Upper lobe of right lung (tissue), 1 donor: ENCODE measurements at places on chromosomes 7 and 10. TPM values are rescaled to one million over a fixed set of nuclear protein-coding genes. Genes with fewer than 3 reads are reported as not detected.

- no peaks in the 10 kb centered on the region for H3K36me3 ChIP-seq
- no peak overlapping the region for H3K4me3 ChIP-seq
- H3K27me3 ChIP-seq = no peaks in the 10 kb centered on the region
- no peaks in the 10 kb centered on the region for H3K4me1 ChIP-seq
- no peak overlapping the region for H3K27ac ChIP-seq
These were observed 87.9 kb upstream of the GTF2I start for GRCh38 chr7:74569501-74570075.

DNA sequence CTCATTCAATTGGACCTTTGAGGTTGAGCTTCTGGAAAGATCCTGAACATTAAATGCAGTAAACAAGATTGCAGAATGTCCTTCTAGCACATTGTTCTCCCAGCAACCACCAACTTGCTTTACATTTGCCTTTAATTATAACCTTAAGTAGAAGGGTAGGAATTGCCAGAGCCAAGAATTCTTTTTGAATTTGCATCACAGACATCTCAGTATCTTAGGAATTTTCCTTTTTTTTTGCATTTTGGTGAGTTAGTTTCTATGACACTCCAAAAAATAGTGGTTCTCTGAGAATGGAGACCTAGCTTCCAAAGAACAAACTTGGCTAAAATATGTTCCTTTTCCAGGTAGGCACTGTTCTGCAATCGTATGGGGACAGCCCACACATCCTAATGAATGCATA, 456.0 kb downstream of the GATA3 start:
- no peaks in the 10 kb centered on the region for H3K36me3 ChIP-seq
- H3K4me1 ChIP-seq = no peaks in the 10 kb centered on the region
- H3K4me3 ChIP-seq = no peak overlapping the region
- no peak for DNase-seq
- H3K27me3 ChIP-seq = peaks cover 13% of the 10 kb centered on the region
- H3K27ac ChIP-seq = no peak overlapping the region

Gene SHTN1
- total RNA-seq = 40.4 TPM

DNA sequence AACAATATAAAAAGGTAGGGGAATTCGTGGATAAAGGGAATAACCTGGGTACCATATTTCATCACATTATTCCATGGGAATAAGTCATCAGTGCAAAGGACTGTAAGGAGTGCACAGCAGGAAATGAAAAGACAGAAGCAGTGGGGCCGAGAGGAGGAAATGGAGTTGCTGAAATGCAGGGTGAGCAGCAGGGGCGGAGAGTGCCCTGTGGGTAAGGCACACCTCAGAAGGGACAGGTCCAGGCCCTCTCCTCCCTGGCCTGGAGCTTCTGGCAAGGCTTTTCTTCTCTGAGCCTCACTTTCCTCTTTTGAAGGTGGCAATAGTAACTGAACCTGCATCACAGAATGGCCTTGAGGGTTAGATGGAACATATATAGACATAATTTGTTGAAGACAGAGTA, 26.2 kb downstream of the IKZF1 start:
- H3K27me3 ChIP-seq = peaks cover 3% of the 10 kb centered on the region
- H3K4me3 ChIP-seq = no peak overlapping the region
- H3K36me3 ChIP-seq = peaks cover 7% of the 10 kb centered on the region
- H3K27ac ChIP-seq = peak overlapping the region; percentile 11

DNA sequence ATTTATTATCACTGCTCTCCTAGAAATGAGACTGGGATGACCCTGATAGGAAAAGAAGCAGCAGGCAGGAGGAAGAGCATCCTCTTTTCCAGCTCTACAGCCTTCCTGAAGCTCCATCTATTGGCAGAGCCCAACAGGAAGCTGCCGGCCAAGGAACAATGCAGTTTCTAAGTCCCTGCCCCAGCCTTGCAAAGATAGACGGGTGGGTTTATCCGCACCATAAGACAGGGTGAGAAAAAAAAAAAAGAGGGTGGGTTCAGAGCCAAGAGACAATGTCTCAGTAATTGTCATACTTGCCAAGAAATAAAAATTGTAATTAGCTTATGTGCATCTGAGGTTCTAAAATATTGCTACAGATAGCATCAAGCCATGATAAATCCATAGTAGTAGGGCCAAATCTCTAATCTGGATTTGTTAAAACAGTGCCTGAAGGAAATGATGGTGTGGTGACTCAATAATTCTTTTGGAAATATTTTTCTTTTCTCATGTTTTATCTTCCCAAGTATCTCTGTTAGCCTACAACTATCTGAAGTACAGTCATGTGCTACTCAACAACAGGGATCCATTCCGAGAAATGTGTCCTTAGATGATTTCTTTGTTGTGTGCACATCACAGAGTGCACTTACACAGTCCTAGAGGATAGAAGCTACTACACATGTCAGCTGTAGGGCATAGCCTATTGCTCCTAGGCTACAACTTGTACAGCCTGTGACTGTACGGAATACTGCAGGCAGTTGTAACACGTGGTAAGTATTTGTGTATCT, 242.9 kb upstream of the CXCL12 start:
- DNase-seq = no peak
- H3K27ac ChIP-seq = no peak overlapping the region
- no peaks in the 10 kb centered on the region for H3K27me3 ChIP-seq
- no peaks in the 10 kb centered on the region for H3K36me3 ChIP-seq
- no peaks in the 10 kb centered on the region for H3K4me1 ChIP-seq
- no peak overlapping the region for H3K4me3 ChIP-seq

DNA sequence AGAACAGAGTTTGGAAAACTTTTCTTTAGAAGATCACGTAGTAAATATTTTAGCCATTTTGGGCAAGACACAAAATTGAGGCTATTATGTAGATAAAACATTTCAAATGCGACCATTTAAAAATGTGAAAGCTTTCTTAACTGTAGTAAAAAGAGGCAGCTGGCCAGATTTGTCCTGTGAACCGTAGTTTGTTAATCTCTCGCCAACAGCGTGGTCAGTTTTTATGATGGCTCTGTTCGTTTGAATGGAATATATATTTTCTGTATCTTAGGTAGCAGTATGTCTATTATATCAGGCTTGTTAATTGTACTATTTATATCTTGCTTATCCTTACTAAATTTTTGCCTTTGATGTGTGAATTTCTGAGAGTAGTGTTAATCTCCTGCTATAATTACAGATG, 124.9 kb downstream of the CCSER2 start:
- no peak overlapping the region for H3K27ac ChIP-seq
- H3K4me3 ChIP-seq = no peak overlapping the region
- DNase-seq = no peak

Gene HOXA11
- not detected for total RNA-seq

Gene SPDYE8
- total RNA-seq = not detected

GRCh38 chr7:65910237-65910636, 37.4 kb downstream of the VKORC1L1 start:
- no peaks in the 10 kb centered on the region for H3K27me3 ChIP-seq
- H3K4me3 ChIP-seq = no peak overlapping the region
- no peak overlapping the region for H3K27ac ChIP-seq
- peaks cover 25% of the 10 kb centered on the region for H3K4me1 ChIP-seq

GRCh38 chr7:80450621-80451308, 61.1 kb downstream of the GNAT3 start:
- no peak overlapping the region for H3K27ac ChIP-seq
- H3K4me3 ChIP-seq = no peak overlapping the region
- H3K27me3 ChIP-seq = no peaks in the 10 kb centered on the region
- no peaks in the 10 kb centered on the region for H3K4me1 ChIP-seq
- DNase-seq = no peak

DNA sequence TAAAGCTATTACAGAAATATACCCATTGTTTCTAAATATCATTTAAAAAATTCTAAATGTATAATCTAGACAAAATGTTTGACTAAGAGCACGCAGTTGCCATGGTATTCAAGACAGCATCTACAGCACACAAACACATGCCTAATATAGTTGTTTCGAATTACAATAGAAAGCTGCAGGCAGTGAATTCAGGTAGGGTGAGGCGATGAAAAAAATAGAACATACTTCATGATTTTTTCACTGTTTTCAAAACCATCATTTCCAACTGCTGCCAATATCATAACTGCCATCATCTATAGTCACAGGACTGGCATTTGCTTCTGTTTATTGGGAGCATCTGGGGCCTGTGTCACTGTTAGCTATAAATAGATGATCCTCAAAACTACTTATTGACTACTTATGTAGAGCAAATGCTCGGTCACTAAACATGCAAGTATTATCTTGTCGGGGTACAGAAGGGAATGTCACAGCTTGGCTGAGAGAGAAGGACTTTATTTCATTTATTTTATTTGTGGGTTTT, 34.4 kb upstream of the OTUD1 start:
- H3K36me3 ChIP-seq = no peaks in the 10 kb centered on the region
- H3K4me3 ChIP-seq = no peak overlapping the region
- no peak overlapping the region for H3K27ac ChIP-seq

DNA sequence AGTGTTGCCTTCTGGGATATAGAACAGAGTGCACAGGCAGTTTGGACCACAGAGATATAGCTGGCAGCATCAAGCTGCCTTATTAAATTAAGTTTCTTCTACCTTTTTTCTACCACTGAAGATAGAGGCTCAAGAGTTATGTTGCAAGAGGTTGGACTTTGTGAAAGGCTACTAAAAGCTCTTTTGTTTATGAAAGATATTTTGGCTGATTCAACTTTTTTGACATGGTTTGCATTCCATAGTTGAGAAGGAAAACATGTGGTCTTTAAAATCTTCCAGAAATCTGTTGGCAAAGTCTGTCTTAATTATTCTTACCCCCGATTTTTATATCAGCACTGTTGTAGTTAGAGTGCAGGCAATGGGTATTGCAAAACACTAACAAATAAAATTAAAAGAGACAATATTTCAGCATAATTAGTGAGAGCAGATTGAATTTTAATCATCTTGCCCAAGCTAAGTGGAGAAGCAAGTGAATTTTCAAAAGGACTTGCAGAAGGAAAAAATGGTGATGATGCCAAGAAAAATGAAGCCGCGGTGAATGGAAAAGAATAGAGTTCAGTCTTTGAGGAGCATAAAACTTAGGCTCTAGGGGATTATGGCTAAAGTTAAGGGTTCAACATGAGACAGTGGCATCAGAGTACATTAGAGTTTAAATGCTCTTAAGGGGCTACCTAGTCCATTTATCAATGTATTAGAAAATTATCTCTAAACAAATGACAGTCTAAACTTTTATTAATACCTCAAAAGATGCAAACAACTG, 450.9 kb upstream of the CNTNAP2 start:
- H3K4me1 ChIP-seq = no peaks in the 10 kb centered on the region
- DNase-seq = no peak
- no peaks in the 10 kb centered on the region for H3K27me3 ChIP-seq
- H3K4me3 ChIP-seq = no peak overlapping the region
- H3K27ac ChIP-seq = no peak overlapping the region
- no peaks in the 10 kb centered on the region for H3K36me3 ChIP-seq

Gene ZNF3
- 22.4 TPM for total RNA-seq
